A549 (cell line): ENCODE measurements at places on chromosomes 3 and 15. TPM values are rescaled to one million over a fixed set of nuclear protein-coding genes. Genes with fewer than 3 reads are reported as not detected.

DNA sequence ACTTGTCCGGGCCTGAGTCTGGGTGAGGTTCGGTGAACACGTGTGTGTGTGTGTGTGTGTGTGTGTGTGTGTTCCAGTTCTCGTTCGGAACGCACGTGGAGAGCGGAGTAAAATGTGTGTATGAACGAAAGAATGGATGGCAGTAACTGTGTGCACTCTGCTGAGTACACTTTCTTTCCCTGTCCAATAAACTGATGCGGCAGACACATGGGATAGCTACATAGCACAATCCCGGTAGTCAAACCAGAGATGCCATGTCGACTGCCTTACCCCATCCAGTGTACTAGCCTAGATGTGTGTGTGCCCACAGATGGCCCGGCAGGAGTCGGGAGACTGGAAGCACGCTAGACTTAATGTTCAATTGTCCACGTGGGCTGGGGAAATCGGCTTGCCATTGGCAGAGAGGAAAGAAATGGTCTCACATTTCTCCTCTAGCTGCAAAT is 507 bp upstream of the GOLIM4 start:
- peak; percentile 91 for DNase-seq

GRCh38 chr3:36923981-36924743 is 20.7 kb downstream of the TRANK1 start:
- no peak for DNase-seq

DNA sequence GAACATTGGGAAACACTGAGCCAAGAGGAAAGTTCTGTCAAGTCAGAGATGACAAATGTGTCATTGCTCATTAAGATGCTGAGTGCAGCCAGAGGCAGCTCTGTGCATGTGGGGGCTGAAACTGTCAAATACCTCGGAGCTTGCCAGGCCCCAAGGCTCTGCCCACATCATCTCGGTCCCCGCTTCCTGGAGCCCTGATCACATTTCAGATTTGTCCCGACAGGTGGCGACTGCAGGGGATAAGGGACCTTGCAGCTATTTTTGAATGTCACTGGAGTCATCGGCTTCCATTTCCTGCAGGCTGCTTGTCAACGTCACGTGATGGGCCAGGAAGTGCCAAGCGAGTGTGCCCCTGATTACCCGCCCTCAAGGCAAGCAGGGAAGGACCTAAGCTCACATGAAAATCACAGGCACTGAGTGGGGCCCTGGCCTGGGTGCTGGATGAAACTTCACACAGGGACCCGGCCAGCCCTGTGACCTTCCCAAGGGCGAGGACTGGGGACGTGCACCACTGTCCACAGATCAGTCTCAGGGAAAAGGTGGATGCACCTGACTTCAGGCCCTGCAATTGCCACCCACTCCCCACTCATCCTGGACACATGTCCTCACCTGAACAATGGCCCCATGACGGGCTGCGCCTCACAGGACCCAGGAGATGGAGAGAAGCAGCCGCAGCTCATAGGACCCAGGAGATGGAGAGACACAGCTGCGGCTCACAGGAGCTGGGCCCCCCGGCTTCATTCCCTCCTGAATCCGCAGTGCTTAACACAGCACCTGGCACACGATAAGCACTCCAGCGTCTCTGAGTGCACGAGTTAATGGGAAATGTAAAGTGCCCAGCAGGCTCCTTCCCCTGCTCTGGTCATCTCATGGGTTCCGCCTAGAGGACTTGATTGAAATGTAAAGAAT is 73.4 kb downstream of the NUP210 start:
- DNase-seq = no peak

DNA sequence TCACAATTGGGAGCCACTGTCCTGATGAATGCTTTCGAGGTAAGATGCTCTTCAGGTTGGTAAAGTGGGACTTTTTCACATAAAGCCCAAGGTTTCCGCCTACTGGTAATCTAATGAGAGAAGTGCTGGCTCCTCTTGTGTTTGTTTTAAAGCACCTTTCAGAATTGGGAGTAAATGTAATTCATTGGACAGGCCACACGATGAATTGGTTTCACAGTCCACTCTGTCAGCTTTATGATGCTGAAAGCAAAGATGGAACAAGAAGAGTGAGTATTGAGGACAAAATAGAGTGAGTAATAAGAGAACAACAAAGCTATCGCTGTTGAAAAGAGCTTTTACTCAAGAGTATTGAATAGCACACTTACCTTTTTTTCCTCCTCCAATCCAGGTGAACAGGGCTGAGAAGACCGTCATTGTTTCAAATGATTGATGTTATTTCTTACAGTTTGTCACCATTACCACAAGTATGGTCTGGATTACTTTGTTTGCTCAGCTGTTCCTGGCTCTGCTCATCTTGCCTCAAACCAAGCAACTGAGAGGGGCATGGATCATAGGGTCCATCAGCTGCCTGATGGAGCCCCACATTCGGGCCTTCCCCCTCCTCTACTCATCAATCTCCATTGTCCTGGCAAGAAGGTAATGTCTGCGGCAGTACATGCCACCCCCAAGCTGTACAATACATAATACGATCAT is 136.1 kb upstream of the CNTN4 start:
- no peak for DNase-seq

DNA sequence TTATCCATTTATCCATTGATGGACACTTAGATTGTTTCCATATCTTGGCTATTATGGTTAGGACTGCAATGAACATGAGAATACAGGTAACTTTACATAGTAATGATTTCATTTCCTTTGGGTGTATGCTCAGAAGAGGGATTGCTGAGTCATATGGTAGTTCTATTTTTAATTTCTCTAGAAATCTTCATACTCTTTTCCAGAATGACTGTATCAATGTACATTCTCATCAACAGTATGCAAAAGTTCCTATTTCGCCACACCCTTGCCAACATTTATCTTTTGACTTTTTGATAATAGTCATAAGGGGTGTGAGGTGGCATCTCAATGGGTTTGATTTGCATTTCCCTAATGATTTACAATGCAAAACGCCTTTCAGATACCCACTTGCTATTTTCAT is 6.2 kb upstream of the NIPA1 start:
- no peak for DNase-seq

The SLC6A11 gene
- 0.03 to 0.09 TPM (median 0.04 TPM) in 3 replicates for polyA plus RNA-seq

DNA sequence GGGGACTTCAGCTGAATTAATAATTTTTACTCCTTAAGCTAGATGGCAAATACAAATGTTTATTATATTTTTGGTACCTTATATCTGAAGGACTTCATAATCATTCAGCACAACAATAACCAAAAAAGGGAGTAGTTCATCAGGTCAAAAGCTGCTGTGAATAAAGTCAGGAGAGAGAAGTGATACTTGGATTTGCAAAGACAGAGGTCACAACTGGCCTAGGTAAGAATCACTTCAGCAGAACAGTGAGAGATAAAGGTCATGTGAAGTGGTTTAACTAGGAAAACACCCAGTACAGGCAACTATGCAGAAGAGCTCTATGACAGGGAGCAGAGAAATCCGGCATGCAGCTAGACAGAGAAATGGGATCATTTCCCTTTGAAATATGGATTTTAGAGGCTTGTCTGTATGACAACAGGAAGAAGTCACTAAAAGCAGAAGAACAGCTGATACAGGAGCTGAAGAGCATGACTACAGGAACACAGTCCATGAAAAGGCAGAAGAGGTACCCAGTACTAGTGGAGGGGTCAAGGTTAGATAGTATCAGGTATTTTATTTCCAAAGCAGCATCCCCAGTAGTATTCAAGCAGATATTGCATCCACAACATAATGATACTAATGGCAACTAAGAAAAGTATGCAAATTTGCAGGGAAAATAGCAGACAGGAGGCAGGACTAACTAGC is 25.7 kb downstream of the ZMAT3 start:
- DNase-seq = no peak

The GNB4 gene
- 10.3 to 11.1 TPM (median 10.9 TPM) in 3 replicates for polyA plus RNA-seq
